ENCODE measurements at places on chromosomes 6 and 20. TPM values are rescaled to one million over a fixed set of nuclear protein-coding genes. Genes with fewer than 3 reads are reported as not detected.

Gene RIPOR3
- total RNA-seq = 12.5 TPM

Gene PI16
- 25.3 TPM for total RNA-seq

Gene SOBP
- 19.2 TPM for total RNA-seq

Gene CASS4
- total RNA-seq = 2.8 TPM

All from tongue (tissue), 3 donors.